ENCODE measurements at places on chromosomes 5 and 9.

DNA sequence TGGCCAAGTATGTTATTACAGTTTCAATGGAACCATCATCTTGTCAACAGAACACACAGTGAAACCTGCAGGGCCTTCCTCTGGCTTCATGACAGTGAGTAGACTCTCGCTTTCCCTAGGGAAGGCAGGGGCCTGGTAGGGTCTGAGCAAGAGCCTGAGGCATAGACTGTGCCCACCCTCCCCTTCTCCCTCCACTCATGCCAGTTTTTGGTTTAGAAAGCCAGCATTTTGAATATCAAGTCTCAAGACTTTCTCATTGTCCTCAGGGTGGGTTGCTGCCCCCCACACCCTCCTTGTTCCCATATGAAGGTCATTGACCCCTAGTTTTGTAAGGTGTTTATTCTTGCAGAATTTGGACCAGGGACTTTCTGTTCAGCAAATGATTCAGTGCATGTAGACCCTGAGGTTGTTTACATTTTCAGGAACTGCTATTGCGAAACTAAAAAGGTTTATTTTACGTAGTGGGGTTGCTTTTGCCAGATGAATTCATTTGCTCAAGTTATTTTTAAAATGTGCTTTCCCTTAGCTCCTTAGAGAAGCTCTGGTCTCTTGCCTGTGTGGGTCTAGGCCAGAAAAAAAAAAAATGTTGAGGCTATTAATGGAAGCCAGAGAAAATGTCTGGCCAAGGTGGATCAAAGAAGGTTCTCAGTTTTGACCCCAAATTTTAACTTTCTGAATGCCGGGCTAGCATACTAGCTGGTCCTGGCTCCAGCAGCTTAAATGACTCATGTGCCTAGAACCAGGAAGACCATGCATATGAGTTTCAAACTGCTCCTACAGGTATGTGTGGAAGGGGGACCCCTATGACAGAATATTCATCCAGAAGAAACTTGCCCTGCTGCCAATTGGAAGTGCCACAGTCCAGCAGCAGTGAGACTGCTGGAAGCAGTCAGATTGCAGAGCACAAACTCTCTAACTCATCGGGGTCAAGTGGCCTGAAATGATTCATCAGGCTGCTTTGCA, 10.1 kb upstream of the MOB3B start:
- no peak for DNase-seq

DNA sequence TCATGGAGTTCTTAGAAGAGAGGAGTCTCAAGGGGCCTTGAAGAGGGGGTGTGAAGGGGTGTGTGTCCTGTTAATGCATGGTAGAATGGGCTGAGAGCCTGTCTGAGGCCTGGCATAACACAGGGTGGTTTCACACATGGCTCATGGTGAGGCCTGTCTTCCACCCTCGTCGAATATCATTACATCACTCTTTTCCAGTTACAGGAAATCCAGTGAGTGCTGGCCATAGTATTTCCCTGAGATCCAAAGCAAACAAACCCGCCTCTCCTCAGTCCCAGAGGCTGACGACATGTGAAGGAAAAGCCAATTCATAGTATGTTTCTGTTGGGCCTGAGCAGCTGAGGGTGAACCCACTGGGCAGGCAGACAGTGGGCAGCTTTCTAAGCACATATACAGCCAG, 159.4 kb upstream of the NR3C1 start:
- no peak for DNase-seq

DNA sequence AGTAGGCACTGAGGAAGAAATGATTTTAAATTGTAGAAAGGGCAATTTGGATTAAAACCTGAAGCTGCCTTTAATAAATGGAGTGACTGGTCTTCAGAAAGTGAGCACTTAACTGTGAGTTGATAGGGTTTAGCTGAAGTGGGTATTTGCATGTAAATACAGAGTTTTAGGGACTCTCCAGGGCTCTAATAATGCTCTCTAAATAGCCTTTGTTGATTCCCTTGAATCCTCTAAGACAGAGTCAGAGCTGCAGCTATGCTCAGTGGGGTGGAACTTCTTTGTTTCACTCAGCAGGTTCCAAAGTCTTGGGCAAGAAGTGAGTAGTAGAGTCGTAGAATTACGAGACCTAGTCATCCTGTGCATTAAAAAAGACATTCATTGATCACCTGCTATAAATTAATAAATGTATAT, 21.4 kb downstream of the GLRA1 start:
- no peak for DNase-seq

DNA sequence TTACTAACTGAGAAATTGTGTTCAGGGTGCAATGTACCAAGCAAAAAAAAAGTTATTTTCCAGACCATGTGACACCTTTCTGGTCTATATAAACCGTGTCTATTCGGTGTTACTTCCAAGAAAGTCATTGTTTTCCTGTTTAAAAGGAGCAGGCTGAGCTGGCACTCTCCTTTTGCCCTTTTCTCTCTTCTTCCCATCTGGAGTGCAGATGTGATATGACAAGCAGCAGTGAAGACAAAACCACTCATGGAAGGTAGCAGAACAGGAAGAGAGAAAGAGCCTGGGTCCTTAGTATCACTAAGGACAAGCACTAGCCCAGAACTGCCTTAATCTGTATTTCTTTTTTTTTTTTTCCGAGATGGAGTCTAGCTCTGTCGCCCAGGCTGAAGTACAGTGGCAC, 25.6 kb downstream of the LYRM7 start:
- no peak for DNase-seq

DNA sequence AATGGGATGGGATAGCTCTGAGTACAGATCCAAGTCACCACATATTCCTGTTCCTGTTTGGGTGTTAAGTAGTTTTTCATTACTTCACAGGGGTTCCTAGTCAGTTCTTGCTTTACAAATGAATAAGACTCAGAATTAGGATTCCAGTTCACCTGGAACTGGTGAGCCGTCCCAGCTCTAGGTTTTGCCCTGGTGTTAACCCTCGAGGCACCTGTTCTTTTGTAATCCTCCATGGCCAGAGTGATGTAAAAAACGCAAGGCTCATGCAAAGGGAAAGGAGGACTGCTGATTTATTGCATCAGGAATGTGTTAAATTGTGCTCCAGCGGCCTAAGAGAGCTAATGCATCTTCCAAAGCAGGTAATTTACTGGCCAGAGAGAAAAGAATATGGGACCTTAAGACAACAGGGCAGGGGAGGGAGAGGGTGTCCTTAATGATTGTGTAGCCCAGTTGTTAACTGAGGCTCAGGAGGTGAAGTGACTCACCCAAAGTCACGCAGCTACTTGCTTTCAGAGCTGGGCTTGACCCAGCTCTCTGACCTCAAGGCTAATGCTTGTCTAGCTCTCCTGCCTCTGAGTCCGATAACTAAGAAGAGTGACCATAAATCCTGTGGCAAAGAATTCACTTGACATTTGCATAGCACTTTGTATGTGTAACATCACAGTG, 70.5 kb downstream of the DMRT2 start:
- no peak for DNase-seq

DNA sequence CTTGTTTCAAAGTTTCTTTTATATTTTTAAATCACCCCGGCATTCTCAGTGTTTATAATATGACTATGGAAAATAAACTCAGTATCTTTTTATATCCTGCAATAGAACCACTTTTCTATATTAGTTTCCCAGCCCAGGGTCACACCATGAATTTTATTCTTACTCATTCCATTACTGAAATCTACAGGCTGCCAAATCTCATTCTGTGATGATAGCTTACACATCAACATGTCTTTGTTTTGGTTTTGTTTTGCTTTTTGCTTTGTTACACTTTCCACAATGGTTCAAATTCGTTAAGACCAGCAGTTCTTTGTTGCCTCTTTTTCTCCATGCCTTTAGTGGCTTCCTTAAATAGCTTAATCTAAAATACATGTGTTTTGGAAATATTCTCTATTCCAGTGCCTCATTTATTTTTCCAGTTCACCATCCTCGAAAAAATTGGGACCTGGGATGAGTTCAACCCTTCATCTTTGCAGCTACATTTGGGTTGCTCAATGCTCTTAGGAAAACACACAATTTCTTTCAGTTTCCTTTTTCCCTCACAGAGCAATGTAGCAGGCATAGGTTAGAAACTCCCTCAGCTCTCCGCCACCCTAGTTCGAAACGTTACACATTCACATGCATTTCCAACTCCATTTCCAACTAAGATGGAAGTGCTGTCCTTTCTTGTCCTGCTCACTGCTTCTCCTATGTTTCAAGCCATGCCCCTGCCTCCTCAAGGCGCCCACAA, 1146.3 kb downstream of the MAT2B start:
- DNase-seq = no peak

- DNase-seq = no peak
Measured at GRCh38 chr5:35938568-35939227, at the start of gene CAPSL. Gene CAPSL (minus strand): TSS chr5:35938622. CDS start chr5:35921120, 17,502 bp downstream.

DNA sequence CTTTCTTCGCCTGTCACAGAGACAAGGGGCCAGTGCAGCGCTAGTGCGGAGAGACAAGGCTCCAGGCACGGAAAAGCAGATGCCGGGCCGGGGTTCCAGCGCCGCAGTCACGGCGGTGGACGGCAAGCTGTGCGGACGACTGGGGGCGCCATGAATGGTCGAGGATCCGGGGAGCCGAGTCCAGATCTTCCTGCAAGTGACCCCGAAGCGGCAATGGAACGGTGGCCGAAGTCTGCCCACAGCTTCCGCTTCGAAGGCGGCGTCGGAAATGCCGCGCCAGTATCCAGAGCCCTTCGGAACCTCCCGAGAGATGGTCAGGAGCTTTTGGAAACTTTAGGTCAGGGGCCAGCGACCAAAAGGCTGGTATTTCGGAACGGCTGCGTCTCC, 601 bp upstream of the FAF2 start:
- DNase-seq = peak; percentile 62

DNA sequence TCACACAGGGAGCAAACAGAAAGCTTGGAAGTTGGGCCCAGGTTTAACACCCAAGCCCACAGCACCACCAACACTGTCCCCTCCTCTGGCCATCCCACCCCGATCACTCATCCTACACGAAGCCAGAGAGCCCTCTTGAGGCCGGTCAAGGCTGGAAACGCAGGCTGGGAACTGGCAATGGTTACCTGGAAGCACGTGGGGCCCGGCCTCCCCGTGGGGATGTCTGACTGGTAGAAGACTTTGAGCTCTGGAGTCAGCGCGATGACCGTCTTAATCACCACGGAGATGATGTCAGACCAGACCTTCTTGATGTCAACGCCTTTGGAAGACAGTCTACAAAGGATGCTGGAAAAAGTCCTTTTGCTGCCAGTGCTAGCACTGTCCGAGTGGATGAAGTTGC, 104.1 kb downstream of the TTLL11 start:
- no peak for DNase-seq

- no peak for DNase-seq
Measured at GRCh38 chr9:6229186-6229585, 13.6 kb downstream of the IL33 start.

GRCh38 chr5:89087551-89088318, 204.8 kb upstream of the MEF2C start:
- no peak for DNase-seq

- DNase-seq = no peak
Measured at GRCh38 chr5:37932450-37932849, 92.6 kb upstream of the GDNF start.

DNA sequence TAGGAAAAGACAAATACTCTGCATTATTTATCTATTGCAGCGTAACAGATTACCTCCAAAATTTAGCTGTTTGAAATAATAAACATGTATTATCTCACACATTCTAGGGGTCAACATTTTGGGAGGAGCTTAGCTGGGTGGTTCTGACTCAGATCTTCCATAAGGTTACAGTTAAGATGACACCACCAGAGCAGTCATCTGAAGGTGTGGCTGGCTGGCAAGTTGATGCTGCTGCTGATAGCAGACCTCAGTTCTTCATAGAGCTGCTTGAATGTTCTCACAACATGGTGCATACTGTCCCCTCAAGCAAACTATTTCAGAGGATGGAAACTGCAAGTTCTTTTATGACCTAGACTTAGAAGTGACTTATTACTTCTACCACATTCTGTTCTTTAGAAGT, 146.3 kb upstream of the FSTL4 start:
- DNase-seq = no peak

DNA sequence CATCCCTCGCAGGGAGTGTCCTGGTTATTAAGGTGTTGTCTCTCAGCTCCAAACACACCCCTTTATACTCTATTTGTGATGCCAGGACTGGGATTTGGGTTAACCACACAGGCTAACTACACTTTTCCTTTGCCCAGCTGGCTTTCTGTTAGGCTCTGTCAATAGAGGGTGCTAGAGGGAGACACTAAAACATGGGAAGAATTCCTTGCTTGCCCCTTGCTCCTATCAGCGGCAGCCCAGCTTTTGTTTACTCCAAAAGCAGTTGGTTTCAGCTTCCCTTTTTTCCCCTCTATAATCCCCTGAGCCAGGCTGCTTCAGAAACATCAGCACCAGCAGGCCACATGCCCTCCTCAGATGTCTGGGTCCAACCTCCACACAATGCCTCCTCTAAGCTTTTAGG, 297.1 kb downstream of the KCTD16 start:
- no peak for DNase-seq

DNA sequence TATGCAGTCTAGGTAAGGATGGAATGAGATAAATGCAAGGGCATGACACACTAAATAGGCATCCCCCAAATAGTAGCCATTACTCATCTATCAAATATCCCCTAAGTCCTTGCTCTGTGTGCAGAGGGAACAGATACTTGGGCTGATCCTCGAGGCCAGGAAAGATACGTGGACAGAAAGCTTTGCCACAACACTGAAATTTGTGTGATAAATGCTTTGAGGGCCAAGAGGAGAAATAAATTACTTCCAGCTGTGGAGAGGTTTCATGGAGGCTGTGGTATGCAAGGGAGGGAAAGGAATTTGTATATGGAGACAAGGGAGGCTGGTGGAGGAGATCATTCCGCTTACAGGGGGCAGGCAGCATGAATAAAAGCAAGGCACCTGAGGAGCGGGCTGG, 18.5 kb downstream of the ATOX1 start:
- DNase-seq = no peak

DNA sequence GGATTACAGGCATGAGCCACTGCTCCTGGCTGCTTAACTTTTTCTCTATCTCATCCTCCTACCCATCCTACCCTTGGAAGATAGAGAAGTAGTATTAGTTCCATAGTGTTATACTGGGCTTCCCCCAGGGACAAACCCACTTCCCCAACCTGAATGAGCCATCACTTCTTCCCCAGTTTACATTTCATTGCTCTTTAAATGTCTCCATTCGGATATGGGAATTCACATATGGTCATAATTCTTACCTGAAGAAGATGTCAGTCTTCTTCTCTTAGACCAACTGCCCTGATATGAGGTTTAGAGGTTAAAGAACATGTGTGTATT, 1.9 kb downstream of the CD274 start:
- no peak for DNase-seq

DNA sequence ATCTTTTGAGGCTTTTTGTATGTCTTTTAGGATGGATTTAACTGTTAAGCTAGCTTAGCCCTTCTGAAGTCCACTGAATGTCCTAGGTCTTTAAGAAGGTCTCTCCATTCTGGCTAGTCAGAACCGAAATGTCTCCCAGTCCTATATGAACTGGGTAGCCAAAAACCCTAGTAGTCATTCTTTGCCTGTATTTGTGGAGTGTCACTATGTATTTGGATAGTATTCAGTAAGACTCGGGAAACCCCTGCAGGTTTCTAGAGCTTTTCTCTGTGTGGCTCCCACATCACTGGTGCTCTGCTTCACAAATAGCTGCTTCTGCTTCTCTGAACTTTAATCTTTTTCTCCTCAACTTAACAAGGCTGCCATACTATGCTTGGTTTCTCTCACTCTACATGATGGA, 68.0 kb downstream of the RIC1 start:
- no peak for DNase-seq

Measured in caudate nucleus (tissue), 63 donors.